ENCODE measurements at places on chromosomes 1 and 21.

DNA sequence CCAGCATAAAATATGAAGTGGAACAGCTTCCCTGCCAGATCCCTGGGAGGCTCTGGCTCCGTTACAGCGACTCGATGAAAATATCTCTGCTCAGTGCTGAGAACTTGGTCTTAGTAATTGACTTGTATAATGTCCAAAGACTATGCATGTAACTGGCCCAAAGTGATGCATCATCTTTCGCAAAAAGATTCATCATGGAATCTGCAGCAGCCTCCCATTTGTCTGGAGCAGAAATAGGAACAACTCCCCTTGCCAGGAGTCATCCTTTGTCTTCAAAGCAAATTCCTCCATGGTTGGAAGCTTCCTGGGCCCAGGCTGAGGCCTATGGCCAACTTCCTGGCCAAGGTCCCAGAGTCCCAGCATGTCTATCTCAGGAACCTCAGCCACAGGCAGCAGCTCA lies 16.9 kb upstream of the SLC6A17 start:
- no peak for DNase-seq

- DNase-seq, result no peak
Measured at GRCh38 chr1:32709075-32709474, 6.5 kb upstream of the SYNC start.

GRCh38 chr1:195026792-195027191 lies 1581.4 kb downstream of the KCNT2 start:
- no peak for DNase-seq

GRCh38 chr1:192378276-192378675 lies 61.5 kb downstream of the RGS21 start:
- DNase-seq, result no peak

DNA sequence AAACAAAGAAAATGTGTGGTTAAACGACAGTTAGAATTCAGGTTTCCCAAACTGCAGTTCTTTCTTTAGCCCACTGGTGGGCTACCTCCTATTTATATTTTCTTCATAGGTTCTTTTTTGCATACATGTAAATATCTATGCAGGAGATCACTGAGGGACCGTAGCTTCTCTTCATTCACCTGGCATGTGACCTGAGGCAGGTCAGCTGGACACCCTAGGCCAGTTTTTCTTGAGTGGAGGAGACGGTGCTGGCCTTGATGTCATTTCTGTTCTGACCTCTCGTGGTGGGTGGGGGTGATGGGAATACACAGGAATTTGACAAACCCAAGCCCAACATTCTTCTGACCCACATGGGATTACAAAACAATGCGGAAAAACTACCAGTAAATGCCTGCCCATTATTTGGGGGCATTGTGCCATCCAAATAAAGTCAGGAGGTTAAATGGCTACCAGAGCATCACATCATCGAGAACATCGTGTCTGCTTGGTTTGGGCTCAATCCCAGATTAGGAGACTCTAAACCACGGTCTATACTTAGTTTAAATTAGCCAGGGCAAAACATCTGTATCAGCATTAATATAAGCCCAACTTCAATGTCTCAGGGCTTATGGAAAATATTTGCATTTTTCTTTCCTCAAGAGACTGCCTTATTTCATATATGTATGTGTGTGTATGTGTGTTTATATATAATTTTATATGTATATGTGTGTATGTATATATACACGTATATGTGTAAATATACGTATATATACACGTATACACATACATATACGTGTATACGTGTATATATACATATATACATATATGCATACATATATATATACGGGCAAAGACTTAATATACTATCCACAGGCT lies 7.4 kb upstream of the IRF2BP2 start:
- no peak for DNase-seq

DNA sequence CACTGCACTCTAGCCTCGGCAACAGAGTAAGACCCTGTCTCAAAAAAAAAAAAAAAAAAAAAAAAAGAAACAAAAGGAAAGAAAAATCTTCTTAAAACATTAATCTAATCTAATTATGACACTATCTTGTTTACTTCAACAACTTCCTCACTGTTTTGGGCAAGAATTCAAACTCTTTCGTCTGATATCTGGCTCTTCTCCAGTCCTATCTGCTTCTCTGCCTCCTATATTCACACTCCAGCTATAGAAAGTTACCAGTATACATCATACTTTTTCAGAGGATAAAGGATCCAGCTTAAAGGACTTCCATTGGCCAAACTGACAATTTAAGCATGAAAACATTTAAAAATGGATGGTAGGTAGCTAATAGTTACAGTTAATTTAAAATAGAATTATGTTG lies 47.3 kb downstream of the EIF2B3 start:
- no peak for DNase-seq

GRCh38 chr1:64842224-64842623 lies 97.3 kb downstream of the RAVER2 start:
- no peak for DNase-seq

- no peak for DNase-seq
Measured at GRCh38 chr21:31326522-31327242, 17.4 kb downstream of the TIAM1 start.

GRCh38 chr1:167107456-167107855 lies 13.6 kb downstream of the STYXL2 start:
- no peak for DNase-seq

- no peak for DNase-seq
Measured at GRCh38 chr1:193293726-193294125, 107.3 kb upstream of the B3GALT2 start.

- peak; percentile 96 for DNase-seq
Measured at GRCh38 chr1:203795441-203796235, at the start of the genes ZBED6 and ZC3H11A. Gene ZBED6, plus strand, starts transcription at chr1:203795623. Its CDS starts 1,900 bp downstream, at chr1:203797523. Gene ZC3H11A, plus strand, starts transcription at chr1:203795623. Its CDS starts 21,448 bp downstream, at chr1:203817071.

GRCh38 chr1:111176678-111177077 lies 23.8 kb downstream of the DENND2D start:
- no peak for DNase-seq

- no peak for DNase-seq
Measured at GRCh38 chr1:32066489-32066873, 6.3 kb upstream of the TMEM39B start.

- peak; percentile 12 for DNase-seq
Measured at GRCh38 chr1:48776393-48777218, at the start of gene BEND5. Gene BEND5, minus strand, starts transcription at chr1:48776891. Its CDS starts 60 bp downstream, at chr1:48776831.

- DNase-seq, result no peak
Measured at GRCh38 chr1:76928522-76928921, 61.2 kb downstream of the ST6GALNAC5 start.

DNA sequence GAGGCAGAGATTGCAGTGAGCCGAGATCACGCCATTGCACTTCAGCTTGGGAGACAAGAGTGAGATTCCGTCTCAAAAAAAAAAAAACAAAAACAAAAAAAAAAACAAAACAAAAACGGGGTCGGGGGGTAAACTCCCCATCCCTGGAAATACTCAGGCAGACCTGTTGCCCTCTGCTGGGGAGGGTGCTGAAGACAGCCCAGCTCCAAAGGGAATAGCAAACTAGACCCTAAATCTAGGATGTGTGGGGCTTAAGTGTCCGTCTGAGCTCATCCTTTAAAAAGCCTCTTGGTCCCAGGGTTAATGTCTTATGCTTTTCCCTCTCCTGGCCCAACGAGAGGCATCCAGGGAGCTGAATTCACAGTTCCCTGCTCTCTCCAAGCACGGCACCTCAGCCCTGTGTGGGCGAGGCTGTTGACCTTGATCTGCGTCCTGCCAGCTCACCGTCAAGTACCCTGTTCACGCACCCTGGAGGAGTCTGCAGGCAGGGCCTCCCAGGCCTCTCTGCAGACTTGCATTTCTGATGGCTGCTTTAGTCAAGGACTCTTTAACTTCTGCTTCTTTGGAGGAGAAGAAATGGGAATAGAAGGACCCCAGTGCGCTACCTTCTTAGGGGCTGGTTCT lies 22.3 kb downstream of the KCND3 start:
- DNase-seq, result no peak

DNA sequence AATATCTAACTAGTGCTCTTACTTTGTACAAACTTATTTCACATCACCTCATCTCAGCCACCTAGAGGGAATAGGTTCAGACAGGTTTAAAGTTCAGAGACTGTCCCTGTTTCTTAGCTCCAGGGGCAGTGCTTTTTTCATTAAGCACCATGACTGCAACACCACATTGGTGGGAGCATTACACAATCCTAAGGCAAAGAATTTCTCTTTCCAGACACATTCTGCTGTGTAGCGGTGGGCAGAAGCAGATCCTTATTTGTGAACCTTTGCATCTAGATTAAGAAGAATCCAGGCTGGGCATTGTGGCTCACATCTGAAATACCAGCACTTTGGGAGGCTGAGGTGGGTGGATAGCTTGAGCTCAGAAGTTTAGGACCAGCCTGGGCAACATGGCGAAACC lies 16.1 kb downstream of the LCA5L start:
- DNase-seq, result no peak

All from T-helper 17 cell (primary cell).